Effector memory CD8-positive, alpha-beta T cell (primary cell): ENCODE measurements at places on chromosomes 4 and X.

GRCh38 chr4:159142241-159142640, 39.4 kb downstream of the RAPGEF2 start:
- no peak for DNase-seq

GRCh38 chrX:63508668-63509067, 157.5 kb upstream of the SPIN4 start:
- no peak for DNase-seq

GRCh38 chr4:15945516-15945915, 7.0 kb upstream of the FGFBP1 start:
- no peak for DNase-seq

- no peak for DNase-seq
These were observed 37.7 kb upstream of the ENPP6 start for GRCh38 chr4:184255361-184255760.

- DNase-seq, result no peak
These were observed 126.4 kb downstream of the BTC start for GRCh38 chr4:74667944-74668343.

DNA sequence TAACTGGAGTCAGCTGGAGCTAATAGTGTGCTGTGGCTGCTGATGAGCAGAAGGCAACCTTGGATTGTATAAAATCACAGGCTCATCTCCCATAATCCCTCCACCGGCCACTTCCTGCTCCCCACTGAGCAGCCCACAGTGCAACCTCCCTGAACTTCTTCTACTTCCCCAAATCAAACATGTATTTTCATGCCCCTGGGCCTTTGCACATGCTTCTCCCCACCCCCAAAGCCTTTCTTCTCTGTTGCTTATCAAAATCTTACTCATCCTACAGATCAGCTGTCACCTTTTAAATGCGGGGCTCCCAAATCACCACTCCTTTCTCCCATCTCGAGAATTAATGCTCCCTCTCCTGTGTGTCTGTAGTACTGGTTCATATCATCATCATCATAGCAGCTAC, 35.8 kb downstream of the RHOH start:
- no peak for DNase-seq

DNA sequence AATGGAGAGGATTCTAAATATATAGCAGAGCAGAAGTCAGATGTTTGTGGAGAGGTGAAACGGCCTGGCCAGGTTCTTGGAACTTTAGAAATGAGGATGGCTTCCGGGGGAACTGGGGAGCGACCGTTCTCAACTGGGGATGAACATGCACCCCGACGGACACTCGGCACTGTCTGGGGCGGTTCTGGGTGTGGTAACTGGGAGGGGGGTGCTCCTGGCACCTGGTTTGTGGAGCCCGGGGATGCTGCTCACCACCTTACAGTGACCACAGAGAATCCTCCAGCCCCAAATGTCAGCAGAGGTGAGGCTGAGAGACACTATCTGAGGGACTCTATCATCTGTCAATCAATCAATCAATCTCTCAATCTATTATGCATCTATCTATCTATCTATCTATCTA, 69.0 kb upstream of the PPP2R3B start:
- DNase-seq, result no peak

DNA sequence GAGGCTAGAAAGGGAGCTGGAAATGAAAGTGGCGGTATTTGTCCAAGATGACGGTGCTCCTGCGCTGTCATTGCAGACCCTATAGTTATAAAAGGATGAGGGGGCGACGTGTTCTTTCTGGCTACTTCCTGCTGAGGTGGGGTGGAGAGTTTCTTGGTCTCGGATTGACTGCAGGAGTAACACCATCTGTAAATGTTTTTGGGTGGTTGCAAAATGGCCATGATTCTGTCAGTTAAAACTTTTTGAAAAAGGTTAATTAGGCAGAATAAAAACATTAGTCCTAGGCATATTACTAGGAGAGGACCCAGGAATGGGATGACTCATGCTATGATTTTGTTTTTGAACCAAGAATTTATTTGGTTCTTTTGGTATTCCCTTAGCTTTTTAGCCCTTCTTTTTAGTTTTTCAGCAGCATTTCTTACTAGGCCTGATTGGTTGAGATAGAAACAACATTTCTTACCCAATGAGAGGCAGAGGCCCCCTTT, 53.1 kb downstream of the USP11 start:
- DNase-seq, result no peak

DNA sequence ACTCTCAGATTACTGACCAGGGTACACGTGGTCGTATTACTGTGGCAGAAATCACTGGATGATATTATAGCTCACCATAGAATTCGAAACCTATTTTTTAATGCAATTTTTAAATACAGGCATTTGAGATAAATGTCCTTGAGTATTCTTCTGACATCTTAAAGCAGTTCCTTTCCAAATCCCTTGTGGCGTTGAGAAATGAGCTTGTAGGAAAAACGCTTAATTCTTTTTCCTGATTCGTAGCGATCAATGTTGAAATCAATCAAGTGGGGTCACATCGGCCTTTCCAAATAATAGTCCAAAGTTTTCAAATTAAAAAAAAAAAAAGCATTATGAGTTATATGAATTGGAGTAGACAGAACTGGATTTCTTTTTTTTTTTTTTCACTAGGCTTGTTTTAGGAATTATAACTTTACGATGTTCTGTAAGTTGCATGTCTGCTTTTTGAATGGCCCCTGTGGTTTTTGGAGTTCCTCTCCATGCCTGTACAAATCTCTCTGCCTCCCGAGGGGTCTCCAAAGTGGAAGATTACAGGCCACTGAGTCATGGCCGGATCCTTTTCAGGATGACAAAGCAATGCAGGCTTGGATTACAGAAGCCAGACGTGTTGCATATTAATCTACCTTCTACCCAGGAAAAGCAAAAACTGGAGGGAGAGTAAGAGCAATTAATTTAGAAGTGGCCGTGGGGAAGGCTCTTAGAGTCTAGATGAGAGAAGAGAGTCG, 226.1 kb downstream of the SHOX start:
- DNase-seq, result no peak

DNA sequence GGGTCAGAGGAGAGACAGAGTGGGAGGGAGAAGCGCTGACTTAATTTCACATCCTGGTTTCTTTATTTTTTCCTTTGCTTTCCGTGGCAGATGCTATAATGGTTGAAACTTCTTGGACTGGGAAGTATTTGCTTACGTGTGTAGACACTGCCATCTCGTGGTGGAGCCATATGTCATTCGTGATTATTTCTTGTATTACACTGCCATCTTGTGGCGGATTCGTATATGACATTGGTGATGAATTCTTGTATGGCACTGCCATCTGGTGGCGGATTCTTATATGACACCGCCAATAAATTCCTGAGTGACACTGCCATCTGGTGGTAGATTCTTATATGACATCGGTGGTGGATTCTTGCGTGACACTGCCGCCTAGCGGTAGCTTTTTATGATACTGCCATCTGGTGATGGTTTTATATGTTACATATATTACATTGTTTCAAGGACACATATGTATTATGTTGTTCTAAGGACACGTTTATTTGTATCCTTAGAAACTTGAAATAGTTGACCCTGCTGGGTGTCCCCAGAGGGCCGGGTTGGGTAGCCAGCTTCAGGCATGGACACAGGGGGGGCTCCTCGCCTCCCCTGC, 37.3 kb upstream of the CLCN4 start:
- DNase-seq, result peak; percentile 72

DNA sequence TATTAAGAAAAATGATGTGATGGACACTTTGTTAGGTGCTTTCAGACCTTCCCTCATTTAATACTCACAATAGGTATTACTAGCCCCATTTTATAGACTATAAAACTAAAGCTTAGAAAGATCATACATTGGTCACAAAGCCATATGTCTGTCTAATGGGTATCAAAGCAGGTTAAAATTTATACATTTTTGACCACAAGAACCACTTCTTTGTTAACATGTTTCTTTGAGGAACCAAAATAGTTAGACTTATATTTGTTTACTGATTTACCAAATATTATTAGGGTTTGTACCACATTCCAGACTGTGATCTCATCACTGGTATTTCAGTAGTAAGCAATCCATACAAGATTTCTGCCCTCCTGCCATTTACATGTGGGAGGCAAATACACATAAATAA, 363.3 kb downstream of the NAF1 start:
- DNase-seq, result no peak
